ENCODE measurements at places on chromosomes 7 and 10. TPM values are rescaled to one million over a fixed set of nuclear protein-coding genes. Genes with fewer than 3 reads are reported as not detected.
A peak's percentile ranks its signal among the peaks of the same experiment; 100 is the strongest.

RSPH10B2 gene
- under 0.01 TPM for total RNA-seq

GRCh38 chr10:57696641-57697040 is 571.1 kb downstream of the IPMK start:
- DNase-seq, result peak; percentile 6

DNA sequence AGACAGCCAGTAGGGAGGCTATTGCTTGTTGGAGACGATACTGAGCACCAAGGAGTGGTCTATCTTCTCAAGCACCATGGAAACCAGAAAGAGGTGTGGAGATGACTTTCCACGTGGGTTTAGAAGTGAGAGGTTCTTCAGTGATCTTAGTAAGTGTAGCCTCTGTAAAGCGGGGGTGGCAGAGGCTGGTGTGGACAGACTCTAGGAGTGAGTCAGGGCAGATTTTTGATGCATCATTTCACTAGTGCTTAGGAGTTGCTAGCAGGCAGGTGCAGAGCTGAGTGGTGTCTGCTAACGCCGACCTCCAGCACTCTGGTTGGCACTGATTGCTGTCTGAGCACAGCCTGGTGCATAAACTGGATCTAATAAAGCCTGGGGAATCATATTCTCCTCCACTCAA is 78.4 kb upstream of the ADO start:
- no peak for DNase-seq

DNA sequence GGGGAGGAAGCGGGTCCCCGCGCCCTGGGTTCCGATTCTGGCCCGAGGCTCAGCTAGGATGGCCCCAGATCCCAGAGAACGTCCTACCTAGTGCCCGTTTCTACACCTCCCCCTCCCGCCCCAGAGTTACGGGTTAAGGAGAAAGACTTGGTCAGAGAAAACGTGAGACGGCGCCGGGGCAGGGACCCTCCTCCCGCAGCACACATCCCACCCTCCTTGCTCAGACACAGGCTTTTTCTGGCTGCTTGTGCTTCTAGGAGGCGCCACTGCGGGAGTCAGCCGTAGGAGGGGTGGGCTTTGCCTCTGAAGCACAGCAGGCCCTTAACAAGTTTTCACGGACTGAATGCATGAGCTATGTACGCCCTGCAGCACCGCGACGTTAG is 104.9 kb upstream of the LEP start:
- DNase-seq, result no peak

- no peak for DNase-seq
Measured at GRCh38 chr7:139976838-139977656, 85.7 kb downstream of the PARP12 start.

HMX3 gene
- total RNA-seq, result not detected

GRCh38 chr7:65722361-65722792 is 150.5 kb upstream of the VKORC1L1 start:
- peak; percentile 22 for DNase-seq

DNA sequence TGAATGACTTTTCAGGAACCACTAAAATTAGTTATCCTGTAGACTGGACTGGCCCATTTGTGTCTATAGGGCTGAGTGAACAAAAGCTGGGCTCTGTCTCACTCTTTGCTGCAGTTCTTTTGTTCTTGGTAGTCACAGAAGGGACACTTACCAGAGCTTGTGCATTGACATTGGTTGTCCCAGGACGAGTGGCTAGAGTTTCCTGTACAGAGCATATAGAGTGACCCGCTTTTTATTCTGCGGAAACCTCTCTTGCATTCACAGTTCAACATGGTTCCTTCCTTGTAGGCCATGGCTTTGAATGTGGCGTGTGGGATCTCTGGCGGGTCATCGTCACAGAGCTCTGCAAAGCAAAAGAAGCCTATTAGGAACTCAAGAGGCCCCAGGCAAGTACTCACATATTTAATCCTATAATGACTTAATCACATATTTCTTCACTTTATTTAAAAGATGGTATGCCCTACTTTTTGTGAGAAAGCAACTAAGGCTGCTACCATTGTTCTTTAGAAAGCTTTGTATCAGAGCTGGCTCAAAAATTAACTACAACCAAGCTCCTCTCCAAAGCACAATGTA is 36.4 kb downstream of the IL2RA start:
- DNase-seq, result no peak

DNA sequence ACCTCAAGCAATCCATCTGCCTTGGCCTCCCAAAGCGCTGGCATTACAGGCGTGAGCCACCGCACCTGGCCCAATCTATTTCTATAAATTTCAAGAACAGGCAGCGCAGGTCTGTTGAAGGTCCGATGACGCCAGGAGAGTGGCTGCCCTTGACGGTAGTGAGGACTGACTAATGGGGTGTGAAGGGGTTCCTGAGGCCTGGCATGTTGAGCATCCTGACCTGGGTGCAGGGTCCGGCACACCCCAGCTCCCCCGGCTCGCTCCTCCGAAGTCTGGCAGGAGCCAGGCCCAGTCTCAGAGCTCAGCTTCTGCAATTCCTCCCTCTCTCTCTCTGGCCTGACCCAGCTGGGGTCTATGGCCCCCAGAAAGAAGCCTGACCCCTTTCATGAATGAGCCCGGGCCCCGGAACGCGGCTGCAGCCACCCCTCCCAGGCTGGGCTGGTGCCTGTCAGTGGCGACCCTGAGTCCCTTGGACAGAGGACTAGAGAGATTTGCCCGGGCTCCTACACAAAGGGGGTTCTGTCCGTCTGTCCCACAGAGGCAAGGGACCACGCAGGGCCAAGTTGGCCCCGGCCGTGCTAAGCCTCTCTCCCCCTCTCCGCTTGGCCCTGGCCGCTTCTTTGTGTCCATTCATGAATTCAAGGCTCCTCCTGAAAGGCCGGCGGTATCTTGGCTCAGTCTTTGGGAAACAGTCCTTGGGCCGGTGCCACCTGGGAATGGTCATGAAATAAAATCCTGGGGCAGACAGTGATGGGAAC is 18.8 kb downstream of the MMD2 start:
- DNase-seq, result no peak

DNA sequence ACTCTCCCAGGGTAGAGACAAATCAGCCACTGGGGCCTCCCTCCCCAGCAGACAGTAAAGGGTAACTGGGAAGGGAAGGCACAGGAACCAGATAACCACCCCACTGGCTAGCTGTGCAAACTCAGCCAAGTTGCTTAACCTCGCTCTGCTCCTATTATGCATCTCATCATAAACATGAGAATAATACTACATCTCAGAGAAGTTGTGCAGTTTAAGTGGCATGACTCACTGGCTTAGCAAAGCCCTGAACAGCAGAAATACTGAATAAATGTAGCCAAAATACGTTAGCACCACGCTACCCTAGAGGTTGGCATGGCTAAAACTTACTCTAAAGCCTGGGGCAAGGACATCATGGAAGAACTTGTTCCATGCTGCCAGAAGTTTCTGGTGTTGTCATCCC is 128.1 kb upstream of the ANK3 start:
- DNase-seq, result no peak

GRCh38 chr10:101223274-101224059 is 5.8 kb downstream of the LBX1 start:
- DNase-seq, result peak; percentile 80

DNA sequence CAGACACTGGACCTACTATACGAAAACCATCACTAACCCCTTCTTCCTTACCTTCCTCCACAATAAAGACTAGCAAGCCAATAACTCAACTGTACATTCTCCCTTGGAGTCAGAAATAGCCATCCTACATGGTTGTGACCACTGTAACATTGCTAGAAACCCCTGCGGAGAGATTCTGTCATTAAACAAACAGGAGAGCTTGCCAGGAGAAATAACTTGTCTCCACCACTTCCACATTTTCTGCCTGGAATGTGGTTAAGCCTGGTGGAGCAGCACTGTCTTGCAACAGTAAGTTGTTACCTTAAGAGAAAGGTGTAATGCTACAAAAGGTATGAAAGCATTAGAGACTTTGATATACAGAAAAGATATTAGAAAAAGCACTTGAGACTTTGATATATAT is 45.8 kb downstream of the THSD7A start:
- DNase-seq, result no peak

EPDR1 gene
- total RNA-seq, result 99.3 TPM

DNA sequence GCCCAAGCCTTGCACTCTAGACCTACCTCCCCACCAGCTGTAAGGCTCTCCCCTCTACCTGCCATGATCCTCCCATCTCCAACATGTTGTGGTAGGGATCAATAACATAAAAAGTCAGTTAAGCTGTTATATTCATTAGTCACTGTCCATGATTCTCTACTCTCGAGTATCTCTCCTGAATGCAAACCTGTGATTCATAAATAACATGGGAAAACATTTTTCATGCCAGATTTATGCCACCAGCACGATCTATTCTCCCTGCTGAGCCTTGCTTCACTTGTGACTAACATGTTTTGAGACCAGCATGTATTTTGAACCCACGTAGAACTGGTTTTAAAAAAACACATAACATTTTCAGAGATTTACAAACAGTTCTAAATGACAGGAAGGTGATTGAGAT is 30.3 kb downstream of the TMEM168 start:
- DNase-seq, result no peak

PTPN20 gene
- 9.1 TPM for total RNA-seq

DNA sequence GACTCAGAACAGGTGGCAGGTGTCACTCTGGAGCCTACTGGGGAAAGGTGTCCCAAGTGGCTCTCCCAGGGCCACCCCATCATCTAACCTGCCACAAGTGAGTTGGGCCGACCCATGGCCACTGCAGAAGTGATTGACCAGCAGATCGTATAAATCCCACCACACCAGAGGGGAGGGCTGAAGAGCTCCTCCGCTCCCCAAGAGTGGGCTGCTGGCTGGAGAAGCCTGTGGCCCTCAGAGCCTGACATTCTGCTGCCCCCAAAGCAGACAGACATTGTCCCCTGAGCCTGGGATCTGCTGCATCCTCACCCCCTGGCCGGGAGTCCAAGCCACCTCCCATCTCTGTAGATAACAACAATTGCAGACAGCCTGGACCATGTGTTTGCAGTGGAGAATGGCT is 36.7 kb downstream of the ANXA8 start:
- DNase-seq, result no peak

DNA sequence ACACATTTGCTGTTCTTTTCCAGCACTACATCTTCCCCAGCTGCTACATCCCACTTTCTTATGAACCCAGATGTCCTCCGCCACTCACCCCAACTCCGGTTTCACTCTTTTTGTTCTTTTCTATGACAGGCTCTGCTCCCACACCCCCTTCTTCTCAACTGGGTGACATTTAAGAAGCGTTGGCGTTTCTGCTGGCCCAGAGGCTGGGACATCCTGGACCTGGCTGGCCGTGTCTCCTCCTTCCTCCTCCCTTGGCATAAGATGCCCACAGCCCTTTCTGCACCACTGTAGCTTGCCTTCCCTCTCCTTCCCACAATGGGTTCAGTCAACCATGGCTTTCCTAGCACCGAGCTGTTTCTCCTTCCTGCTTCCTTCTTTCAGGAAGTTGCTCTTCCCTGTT is 9.4 kb upstream of the CALML5 start:
- no peak for DNase-seq

GRCh38 chr10:133132473-133133291 is 27.3 kb upstream of the KNDC1 start:
- peak; percentile 90 for DNase-seq

NAPEPLD gene
- 8.5 TPM for total RNA-seq

MYL10 gene
- total RNA-seq, result not detected

- DNase-seq, result peak; percentile 14
Measured at GRCh38 chr10:58642283-58642682, 129.6 kb downstream of the BICC1 start.

EBF3 gene
- total RNA-seq, result 35.4 TPM

ADAM12 gene
- total RNA-seq, result 361 TPM

CPED1 gene
- total RNA-seq, result 37.4 TPM

DNA sequence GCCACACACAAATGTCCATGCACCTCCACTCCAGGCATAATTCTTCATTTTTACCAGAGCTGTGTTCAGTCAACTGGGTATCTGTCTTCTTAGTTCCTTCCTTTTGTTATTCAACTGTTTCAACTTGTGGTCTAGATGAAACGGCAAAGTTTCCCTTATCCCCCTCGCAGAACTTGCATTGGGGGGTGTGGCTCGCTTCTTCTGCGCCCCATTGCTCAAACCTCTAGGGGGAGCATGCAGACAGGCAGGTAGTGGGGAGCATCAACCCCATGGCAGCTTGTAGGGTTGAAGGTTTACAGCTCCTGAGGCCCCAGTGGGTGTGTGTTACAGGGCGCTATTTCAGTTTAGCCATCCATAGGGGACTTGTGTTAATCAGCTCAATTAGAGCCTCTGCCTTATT is 38.3 kb upstream of the COBL start:
- DNase-seq, result no peak

Data from osteoblast (primary cell).